ENCODE measurements at places on chromosomes 12 and 14.

DNA sequence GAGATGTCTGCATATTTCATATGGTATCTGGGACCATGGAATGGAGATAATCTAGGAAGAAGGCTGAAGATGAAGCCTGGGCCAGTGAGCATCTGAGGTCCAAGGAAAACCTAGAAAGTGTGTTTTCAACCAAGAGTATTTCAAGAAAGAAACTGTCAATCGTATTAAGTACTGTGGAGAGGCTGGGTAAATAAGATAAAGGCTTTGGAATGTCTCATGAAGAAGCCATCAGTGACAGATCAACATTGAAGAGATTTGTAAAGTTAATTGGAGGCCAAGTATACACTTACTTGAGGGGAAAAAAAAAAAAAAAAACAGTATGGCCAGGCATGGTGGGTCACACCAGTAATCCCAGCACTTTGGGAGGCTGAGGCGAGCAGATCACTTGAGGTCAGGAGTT lies 48.9 kb downstream of the SINHCAF start:
- DNase-seq, result no peak

DNA sequence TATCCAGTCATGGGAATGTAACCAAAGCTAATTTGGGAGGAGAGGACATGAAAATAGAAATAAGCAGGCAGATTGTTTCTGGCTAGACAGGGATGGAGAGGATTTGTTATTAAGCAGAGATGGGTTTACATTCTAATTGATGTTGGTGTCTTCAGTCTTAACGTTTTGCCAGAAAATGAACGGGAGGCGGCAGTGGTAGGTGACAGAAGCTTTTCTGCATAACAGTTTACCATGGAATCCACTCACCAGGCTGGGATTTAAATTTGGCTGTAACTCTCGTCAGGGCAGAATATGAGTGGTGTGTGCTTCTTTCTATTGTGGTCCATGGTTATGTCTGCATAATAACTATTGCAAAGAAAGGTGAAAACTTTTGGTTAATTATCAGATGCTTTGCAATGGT lies 50.2 kb upstream of the OTX2 start:
- DNase-seq, result no peak

DNA sequence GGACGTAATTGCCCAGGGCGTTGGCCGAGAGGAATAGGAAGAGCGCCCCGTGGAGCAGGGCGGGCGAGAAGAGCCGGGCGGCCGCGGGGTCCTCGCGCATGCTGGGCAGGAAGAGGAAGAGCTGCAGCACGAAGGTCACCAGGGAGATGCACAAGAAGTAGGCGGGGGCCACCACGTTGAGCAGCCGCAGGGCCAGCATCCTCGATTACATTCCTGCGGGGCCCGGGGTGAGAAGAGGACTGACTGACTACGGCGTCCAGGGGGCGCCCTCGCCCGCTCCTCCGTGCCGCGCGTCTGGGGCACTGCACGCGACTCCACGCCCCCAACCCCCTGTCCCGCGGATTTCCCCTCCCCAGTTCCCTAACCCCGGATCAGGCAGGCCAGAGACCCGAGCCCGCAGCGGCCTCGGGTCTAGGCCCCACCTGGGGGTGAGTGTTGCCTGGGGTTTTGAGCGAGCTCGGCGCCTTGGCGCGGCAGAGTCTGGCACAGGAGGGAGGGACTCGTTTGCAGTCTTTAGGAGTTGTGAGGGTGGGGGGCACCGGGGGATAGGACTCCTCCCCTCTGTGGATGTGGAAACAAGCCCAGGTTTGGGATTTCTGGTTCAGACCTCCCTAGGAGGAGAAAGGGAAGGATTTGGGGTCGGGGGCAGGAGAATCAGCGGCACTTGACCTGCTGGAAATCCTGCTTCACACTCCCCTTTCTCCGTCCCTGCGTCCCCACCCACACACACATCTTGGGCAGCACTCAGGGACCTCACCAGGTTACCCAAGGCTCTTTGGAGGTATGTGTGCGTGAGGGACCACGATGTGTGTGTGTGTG lies 1.8 kb downstream of the ZDHHC22 start:
- DNase-seq, result no peak

DNA sequence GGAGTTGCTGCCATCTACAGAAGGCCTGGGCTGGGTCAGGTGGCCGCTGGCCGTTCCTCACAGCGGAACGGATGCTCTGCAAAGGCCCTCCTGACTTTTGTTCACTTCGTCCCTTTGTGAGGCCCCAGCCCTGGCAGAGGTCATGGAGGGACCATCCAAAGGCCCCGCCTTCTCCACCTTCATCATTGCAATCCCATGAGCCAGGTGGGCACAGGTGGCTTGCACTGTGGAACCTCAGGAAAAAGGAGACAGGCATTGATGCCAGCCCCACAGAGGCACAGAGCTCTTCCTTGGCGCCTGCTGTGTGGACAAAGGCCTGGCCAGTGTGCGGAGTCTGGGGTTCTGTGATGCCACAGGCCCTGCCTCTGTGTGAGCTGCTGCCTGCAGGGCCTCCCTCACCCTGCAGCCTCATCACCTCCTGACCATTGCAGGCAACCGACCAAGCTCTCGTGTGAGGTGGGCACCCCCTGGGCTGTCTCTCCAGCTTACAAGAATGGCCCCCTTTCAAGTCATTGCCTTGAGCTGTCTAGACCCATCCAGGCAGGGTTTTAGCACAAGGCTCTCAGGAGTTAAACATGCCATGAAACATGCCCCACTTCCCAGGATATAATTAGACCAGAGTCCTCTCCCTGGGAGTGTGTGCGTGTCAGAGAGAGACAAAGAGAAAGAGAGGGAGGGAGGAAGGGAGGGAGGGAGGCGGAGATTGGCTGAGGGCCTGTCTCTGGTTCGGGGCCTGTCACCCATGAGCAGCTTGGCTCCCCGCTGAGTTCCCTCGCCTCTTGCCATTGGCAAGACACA lies 19.3 kb downstream of the NFKBIA start:
- peak; percentile 51 for DNase-seq

- DNase-seq, result no peak
Measured at GRCh38 chr12:113875691-113876090, 90.4 kb downstream of the RBM19 start.

DNA sequence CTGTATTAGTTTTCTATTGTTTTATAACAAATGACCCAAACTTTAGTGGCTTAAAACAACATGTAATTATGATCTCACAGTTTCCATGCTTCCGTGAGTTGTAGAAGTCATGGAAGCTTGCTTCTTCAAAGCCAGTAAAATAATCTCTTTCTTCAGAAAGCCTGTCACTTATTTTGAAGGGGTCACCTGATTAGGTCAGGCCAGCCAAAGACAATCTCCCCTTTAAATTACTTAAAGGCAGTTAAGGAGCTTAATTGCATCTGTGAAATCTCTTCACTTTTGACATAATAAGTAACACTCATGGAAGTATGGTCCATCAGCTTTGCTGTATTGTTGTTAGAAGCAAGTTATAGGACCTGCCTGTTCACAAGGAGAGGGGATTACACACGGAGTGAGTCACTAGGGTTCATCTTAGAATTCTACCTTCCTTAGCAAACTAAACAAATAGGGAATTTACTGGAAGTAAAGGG lies 89.8 kb downstream of the FAR2 start:
- DNase-seq, result no peak

- no peak for DNase-seq
Measured at GRCh38 chr14:69261761-69262331, 1.9 kb downstream of the GALNT16 start.

DNA sequence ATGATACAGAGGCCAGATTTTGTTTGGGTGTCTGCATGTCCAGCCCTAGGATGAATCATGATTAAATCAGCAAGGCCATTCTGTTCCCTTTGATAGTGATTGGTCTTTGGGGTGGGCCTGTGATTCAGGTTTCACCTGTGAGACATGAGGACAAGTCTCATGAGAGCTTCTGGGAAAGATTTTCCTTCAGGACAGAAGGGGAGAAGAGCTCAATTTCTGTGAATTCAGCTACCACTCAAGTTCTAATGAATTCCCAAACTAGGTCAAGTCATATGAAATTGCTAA lies 73.4 kb downstream of the ZNF664 start:
- DNase-seq, result no peak

Measured in DMS 273 treated with DMSO at 0.1 percent for 48 hours (cell line).